Left renal cortex interstitium (tissue), 4 donors: ENCODE measurements at places on chromosomes 12 and 14.

DNA sequence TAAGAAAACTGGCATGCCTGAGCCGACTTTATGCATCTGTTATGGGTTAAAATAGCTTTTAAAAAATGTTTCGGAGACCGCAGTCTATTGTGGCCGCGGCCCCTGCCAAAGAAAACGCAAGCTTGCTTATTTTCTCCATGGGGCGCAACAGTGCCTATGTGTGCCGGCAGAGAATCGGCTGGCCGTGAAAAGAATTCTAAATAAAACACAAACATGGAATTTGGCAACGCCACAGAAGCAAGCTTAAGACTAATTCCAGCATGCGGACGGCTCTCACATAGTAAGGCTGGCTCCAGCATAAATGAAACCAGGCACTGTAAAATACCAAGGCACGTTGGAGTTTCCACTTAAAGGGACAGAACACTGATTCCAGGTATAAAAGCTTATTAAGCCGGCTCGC, 56.7 kb downstream of the BCL11B start:
- no peak for DNase-seq

- DNase-seq = no peak
Measured at GRCh38 chr14:94653321-94653720, 41.1 kb downstream of the SERPINA3 start.

DNA sequence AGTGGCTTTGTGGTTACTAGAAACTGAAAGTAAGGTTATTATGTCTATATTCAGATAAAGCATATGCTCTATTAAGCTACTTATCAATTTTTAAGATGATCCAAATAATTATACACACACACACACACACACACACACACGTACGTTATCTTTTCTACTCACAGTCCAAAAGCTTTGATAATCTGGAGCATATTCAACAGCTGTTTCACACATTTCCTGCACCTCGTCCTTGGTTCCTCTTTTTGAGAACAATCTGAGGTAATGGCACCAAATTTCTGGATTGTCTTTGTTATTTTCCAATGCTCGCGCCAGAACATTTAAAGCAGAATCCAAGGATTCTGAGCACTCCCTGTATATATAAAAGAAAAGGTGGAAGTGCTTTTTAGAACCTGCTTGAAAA, 37.5 kb downstream of the ZFC3H1 start:
- DNase-seq = no peak

DNA sequence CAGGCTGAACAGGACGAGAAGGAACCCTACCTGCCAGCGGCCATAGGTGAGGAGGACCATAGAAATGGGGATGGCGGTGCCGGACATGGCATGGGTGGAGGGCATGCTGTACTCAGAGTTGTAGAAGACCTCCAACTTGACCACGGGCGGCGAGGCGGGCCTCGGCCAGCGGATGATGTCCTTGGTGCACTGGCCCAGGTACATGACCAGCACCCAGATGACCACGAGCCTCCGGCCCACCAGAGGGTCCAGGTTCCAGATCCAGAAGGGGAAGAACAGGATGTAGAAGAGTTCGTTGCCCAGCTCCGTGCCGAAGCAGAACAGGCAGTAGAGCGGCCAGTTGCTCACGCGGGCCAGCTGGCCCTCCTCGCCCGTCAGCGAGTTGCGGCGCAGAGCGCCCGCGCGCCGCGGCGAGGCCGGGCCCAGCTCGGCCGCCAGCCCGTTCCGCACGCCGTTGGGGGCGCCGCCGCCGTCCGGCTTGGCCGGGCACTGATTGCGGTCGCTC, 582 bp downstream of the SGPP1 start:
- DNase-seq = no peak

GRCh38 chr14:50762931-50763300, 68.0 kb downstream of the NIN start:
- DNase-seq = no peak

DNA sequence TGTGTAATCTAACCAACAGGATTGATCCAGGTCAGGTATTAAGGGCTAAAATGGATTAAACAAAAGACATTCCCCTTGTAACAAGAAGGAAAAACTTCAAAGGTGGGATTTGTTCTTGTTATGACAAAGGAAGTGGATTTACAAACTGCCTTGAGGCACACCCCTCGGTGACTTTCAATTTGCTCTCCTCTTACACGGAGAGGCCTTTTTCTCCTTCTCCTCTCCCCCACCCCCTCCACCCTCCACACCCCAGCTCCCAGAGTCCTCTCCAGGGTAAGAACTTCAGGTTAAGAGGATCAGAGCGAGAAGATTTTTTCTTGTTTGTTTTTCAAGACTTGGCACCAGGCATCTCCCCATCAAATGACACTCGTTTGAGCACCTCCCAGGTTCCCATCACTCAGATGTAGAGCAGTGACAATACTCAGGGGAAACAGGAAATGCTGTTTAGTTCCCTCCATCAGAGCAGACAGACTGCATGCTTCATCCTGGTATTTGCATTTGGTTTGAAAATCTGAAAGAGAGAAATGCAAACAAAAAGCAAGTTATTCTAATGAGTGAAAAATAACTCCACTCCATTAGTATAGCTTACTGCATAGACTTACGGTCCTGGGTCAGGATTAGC, 77.6 kb upstream of the TMEM260 start:
- no peak for DNase-seq

DNA sequence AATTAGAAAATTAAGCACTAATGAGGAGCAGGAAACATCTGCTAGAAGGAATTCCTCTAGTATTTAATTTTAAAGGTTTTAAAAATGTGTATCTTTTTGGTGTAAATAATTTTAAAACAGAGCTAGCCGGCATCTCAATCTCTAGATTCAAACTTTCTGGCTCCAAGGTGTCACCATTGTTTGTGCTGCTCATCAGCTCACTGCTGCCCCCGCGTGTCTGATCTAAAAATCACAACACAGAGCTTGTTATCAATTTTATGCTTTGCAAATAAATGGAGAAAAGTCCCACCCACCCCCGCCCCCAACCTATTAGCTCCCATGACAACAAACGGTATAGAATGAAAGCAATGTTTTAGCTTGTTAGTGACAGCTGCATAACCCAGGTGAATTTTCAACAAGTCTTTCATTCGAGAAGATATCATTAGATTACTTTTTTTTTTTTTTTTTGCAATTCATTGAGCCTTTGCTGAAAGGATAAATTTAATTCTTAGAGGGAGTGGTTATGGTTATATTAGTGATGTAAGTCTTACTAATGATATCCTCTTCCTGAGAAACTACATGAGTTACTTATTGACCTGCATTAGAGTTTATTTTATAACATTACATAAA, 11.3 kb upstream of the ABHD12B start:
- DNase-seq = peak; percentile 66

DNA sequence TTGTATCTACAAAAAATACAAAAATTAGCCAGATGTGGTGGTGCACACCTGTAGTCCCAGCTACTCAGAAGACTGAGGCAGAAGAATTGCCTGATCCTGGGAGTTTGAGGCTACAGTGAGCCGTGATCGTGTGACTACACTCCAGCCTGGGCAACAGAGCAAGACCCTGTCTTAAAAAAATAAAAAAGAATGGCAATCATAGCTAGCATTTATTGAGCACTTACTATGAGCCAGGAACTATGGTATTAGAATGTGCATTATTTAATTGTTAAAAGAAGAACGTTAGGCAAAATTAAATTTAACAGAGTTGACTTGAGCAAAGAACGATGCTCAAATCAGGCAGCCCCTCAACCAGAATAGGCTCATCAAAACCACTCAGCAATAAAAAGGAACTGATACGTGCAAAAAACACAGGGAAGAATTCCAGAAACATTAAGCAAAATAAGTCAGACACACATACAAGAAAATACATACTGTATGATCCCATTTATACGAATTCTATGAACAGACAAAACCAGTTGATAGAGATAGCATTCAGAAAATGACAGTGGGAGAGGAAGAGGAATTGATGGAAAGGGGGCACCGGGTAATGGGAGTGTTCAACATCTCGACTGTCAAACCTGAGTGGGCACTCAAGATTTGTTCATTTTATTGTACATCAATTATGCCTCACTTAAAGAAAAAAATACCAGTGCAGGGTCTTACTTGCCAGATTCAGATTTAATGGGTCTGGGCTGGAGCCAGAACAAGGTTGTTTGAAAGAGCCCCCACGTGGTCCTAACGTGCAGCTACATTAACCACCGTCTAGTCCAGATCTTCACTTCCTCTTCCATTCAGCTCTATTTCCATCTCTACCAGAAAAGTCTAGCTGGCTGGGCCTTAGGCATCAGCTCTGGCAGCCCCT, 8.0 kb downstream of the SCNN1A start:
- no peak for DNase-seq

DNA sequence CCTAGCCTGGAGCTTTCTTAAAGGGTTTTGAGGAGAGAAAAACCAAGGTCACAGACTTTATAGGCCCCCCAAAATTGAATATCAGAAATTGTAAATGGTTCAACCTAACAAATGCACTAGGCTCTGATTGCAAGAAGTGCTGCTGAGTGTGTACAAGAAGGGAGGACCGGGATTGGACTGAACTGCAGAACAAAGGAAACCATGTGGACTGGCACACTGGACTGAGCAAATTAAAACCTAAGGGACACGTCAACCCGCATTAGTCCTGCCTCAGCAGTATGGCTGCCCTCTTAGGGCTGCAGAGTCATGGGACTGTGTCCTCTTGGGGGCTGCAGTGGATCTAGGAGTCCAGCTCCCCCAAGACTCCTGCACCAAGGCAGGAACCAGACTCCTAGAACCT, 842 bp upstream of the CISTR start:
- DNase-seq = no peak

DNA sequence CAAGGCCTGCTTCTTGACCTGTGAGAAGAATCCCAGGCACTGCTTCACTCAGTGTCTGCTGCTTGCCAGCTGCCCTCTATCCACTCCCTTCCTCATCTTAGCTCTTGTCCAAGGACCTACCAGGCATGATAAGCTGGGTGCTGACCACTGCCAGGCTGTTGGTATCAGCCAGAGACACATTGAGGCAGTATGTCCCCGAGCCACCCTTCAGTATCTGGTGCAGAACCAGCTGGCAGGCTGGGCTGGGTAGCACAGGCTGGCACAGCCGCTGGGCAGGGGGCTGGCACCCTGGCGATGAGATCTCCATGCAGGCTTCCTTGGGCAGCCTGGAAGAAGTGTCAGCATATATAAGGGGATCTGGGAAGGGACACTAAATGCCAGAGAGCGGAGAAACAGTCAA, 10.5 kb downstream of the PMEL start:
- DNase-seq = no peak

DNA sequence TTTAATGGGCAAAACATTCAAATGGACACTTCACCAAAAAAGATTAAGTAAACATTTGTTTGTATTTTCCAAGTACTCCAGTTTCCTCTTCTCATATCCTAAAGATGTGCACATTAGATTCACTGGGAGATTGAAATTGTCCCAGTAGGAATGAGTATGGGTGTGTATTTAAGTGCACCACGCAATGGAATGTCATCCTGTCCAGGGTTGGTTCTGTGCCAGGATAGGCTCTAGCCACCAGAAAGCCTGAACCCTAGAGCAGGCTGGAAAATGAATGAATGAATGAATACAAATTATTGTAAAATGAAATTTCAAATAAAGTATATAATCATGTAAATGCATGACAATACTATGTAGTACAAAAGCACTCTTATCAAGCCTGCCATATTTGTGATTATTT, 14.0 kb downstream of the CEP83 start:
- DNase-seq = no peak

DNA sequence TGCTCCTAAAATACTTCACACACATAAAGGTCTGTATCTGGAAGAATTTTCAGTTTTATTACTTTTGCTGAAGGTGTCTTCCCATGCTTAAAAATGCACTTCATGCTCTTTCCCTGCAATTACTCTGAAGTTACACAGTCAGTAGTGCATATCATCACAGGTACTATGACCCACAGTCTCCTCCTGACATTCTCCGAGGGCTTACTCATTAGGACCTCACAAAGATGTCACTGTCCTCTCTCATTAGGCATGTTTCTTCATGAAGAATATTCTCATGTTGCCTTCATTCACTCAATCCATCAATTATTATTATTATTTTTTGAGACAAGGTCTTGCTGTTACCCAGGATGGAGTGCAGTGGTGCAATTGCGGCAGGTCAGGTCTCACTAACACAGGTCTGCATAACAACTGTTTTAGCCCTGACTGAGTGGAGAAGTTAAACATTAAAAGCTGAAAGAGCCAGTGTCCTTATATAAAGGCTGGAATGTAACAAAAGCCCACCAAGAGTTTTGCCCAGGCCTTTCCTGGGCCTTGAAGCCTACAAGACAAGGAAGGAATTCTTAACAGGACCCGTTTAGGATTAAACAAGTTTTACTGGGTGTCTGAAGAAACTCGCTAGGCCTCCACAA, 119.5 kb upstream of the WSCD2 start:
- DNase-seq = no peak

GRCh38 chr12:21528953-21529352, 2.9 kb downstream of the SPX start:
- no peak for DNase-seq

DNA sequence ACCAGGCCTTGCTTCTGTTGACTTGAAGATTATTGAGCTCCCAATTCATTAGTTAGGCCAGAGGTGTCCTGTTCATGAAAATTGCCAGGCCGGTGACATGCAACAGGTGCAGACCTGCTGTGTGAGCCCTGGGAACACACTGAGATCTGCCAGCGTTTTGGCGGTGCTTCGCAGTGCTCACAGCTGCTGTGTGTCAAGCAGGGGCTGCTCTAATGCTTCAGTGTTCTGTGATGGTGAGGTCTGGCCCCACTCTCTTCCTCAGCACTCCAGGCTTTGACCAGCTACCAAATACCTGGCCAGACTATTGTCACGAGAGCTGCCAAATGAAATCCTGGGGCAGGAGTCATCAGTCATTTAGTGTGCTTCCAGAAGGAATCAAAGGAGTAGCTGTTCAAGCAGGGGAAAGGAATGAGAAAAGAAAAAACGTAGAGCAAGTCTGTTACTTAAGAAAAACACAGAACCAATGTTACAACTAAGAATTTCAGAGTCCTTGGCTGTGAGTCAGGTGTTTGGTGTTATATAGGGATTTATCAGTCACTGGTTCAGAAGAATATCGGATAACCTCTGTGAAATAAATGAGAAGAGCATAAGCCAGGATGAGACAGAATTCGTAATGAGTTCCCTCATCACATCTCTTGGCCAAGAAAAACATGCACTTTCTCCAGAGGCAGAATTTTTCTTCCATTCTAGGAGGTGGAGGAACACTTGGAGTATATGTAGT, 150.8 kb downstream of the FBXL14 start:
- DNase-seq = no peak

DNA sequence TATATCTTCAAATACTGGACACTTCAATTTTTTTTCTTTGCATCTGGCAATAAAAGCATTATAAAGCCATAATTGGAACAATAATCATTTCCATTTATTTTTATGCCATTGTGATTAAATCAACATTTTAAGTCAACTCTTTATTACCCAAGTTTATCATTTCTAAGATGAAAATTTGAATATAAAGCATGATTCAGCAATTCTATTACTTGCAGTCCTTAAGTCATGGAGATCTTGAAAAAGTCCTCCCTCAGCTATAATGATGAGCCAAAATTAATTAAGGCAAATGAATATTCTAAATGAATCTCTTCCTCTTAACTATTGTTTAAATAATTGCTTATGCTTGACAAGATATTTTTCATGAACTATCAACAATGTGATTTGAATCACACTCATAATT, 65.7 kb downstream of the LIN7A start:
- no peak for DNase-seq
